ENCODE measurements at places on chromosomes 2 and 18. TPM values are rescaled to one million over a fixed set of nuclear protein-coding genes. Genes with fewer than 3 reads are reported as not detected.

The DSEL gene
- polyA plus RNA-seq = 20.3 TPM

GRCh38 chr2:30239308-30239985, 8.1 kb downstream of the LBH start:
- DNase-seq = no peak

The MALT1 gene
- 32.1 TPM for polyA plus RNA-seq

DNA sequence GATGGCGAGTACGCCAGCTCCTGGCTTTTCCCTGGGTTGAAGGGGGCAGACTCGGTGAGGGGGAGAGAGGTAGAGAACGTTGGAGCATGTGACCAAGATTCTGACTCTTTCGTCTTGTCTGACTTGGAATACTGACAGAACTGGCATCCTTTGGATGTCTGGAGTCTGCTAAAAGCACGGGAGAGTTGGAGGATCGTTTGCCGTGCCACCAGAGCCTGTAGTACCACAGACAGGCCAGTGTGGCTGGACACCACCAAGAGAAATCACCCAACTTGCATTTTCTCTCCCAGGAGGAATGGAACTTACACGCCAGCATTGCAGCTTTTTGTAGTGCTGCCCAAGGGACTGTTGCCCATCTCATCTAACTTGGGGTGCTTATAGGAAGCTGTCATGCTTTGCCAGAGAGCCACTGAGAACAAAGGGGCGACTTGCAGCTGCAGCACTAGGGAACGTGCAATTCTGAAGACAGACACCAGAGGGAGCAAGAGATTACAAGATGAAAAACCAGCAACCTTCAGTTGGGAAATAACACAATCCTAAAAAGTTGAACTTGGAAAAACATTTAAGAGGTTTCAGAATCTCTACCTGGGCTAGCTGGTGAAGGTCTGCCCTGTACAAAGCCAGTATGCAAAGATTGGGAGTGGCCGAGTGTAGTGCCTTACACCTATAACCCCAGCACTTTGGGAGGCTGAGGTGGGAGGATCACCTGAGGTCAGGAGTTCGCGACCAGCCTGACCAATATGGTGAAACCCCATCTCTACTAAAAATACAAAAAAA, 24.1 kb downstream of the PSMG2 start:
- DNase-seq = peak; percentile 22

The DTNB gene
- 20.2 TPM for polyA plus RNA-seq

The RRM2 gene
- 44.8 TPM for polyA plus RNA-seq

DNA sequence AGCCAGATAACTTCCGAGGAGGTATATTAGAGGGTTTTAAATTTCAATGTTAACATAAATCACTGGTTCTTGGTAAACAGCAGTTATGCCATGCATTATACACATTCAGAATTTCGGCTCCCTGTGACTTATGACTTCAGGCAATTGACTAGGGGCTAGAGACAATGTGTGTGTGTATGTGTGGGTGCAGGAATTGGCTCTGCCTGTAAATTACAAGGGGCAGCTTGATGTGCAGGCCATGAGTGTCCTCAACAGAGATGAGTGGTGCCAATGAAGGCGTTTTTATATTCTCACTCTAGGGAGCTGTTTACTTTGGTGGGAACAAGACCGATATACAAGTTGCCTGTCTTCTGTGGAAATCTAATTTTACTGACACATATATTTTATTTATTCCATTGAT, 161.6 kb downstream of the CSRNP3 start:
- no peak for DNase-seq

DNA sequence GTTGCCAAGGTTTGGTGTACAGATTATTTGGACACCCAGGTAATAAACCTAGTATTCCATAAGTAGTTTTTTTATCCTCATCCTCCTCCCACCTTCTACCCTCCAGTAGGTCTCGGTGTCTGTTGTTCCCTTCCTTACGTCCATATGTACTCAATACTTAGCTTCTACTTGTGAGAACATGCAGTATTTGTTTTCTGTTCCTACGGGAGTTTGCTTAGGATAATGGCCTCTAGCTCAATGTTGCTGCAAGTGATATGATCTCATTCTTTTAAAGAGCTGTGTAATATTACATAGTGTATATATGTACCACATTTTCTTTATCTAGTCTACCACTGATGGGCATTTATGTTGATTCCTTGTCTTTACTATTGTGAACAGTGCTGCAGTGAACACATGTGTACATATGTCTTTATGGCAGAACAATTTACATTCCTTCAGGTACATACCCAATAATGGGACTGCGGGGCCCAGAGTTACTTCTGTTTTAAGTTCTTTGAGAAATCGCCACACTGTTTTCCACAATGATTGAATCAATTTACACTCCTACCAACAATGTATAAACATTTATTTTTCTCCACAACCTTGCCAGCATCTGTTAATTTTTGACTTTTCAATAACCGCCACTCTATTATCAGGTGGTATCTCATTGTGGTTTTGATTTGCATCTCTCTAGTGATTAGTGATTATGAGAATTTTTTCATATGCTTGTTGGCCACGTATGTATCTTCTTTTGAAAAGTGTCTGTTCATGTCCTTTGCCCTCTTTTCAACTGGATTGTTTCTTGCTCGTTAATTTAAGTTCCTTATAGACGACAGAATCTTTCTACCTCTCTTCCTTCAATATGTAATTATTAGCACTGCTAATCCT, 88.0 kb downstream of the MEMO1 start:
- no peak for DNase-seq

DNA sequence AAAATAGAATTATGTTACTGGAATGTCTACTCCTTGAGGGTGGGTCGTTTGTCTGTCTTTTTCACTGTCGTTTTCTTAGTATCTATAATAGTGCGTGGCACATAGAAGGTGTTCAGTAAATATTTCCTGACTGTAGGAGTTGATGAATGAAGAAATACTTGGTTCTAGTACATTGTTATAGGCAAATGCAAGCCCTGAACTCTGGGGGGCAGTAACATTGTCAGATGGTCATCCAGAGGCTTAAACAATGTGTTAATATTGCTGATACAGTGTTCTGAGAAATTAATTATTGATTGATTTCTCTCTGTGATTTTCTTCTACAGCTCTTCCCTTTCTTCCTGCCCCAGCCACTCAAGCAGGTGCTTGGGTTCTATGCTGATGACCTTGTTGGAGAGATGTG, 24.4 kb upstream of the THOC1 start:
- no peak for DNase-seq

GRCh38 chr2:168137510-168138180, 109.8 kb downstream of the STK39 start:
- DNase-seq = no peak

Measured in renal cortex interstitium (tissue), 15 donors.